ENCODE measurements at places on chromosomes 3 and 15.

DNA sequence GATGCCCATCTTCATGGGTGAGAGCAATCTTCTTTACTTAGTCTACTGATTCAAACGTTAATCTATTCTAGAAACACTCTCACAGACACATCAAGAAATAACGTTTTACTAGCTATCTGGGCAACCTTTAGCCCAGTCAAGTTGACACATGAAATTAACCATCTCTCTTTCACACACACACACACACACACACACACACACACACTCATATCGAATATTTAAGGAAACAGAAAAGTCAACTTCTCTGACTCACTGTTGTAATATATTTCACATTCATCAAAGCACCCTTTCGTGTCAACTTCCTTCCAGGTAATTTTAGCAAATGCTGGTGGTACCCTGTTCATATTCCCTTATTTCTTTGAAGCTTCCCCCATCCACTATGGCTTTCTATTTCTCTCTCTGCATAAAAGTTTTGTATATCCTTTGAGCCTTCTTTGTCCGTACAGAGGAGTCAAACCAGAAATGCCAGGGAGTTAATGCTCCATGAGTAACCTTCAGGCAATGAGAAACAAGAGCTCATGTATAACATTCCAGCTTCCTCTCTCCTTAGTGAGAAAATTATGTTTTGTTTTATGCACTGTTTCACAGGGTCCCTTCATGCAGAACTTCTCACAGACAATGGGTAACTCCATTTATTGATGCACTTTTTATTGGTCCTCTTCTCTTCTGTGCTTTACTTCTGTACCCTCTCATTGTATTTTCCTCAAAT lies 335.5 kb upstream of the CBLB start:
- DNase-seq: no peak

- no peak for DNase-seq
These were observed 59.1 kb downstream of the ATP8B4 start for GRCh38 chr15:50059883-50060282.

GRCh38 chr15:82263350-82263749 lies 732 bp downstream of the SAXO2 start:
- no peak for DNase-seq

GRCh38 chr3:79729096-79729495 lies 38.7 kb downstream of the ROBO1 start:
- no peak for DNase-seq

DNA sequence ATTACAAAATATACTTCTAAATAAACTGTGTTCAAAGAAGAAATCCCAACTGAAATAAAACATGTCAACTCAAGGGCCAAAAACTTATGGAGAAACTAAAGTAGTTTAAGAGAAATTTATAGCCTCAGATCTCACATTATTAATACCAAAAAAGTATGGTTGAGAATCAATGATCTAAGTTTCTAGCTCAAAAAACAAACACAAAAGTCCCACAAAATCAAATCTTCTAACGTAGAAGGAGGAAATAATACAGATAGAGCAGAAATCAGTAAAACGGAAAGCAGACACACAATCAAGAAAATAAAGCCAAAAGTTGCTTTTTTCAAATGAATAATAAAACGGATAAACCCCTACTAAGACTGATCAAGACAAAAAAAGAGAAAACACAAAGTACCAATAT lies 2.9 kb downstream of the SUSD5 start:
- DNase-seq: no peak

DNA sequence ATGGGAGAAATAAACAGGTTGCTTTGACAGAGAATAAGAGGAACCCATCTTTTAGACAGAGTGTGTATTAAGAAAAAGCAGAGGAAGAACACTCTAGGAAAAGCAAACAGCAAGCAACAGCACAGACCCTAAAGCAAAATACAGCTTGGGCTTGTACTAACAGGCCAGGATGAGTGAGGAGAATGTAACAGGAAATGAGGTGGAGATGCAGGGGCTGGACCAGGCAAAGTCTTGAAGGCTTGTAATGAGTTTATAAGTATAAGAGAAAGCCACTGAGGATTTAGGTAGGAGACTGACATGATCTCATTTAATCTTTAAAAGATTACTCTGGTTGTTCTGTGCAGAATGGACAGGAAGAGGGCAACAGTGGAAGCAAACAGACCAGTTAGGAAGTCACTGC lies 4.9 kb downstream of the UBR1 start:
- no peak for DNase-seq

- no peak for DNase-seq
These were observed 24.7 kb upstream of the DOCK3 start for GRCh38 chr3:50650018-50650417.

GRCh38 chr15:67190326-67190725 lies 64.1 kb downstream of the AAGAB start:
- DNase-seq: no peak

- DNase-seq: no peak
These were observed 126.4 kb upstream of the FAM3D start for GRCh38 chr3:58792921-58793451.

DNA sequence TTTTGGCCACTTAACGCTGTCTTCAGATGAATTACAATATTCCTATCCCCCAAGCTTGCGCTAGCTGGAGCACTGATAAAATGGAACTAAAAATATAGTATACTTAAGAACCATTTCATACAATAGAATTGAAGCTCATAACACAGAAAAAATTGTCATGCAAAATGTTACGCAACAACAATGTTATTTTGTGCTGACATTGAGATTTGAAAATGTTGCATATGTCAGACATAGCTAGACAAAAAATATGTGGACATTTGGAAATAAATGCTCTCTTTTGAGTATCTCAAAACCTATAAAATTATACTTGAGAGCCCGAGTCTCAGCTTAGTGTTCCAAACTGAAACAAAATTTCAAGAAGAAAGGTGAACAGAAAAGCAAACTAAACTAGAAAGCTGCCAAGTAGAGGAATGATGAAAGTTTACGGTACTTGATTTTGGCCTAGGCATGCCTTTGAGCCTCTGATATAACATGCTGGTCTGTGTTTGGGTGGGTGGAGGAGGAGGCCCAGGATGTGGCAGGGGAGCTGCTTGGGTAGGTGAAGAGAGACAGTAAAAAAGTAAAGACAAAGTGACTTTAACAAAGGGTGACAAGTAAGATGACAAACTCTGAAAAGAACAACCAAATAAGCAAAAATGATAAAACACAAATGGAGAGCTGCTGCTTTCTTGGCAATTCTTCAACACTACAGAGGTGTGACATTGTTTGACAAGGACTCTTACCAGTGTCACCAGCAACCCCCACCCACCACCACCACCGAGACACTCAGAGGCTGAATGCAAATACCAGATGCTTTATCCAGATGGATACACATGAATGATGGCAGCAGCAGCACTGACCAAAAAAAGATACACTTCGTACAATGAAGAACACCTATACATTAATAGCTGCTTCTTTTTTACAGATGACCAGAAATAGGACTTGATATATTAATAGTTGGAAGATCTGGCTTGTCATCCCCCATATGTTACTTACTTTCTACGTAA lies 129.3 kb upstream of the FEZF2 start:
- DNase-seq: no peak

- DNase-seq: no peak
These were observed 40.2 kb downstream of the EPHB3 start for GRCh38 chr3:184601576-184602371.

GRCh38 chr15:80267658-80268057 lies 15.6 kb upstream of the CTXND1 start:
- DNase-seq: no peak

- DNase-seq: no peak
These were observed 69.6 kb downstream of the APBA2 start for GRCh38 chr15:28955160-28955992.

DNA sequence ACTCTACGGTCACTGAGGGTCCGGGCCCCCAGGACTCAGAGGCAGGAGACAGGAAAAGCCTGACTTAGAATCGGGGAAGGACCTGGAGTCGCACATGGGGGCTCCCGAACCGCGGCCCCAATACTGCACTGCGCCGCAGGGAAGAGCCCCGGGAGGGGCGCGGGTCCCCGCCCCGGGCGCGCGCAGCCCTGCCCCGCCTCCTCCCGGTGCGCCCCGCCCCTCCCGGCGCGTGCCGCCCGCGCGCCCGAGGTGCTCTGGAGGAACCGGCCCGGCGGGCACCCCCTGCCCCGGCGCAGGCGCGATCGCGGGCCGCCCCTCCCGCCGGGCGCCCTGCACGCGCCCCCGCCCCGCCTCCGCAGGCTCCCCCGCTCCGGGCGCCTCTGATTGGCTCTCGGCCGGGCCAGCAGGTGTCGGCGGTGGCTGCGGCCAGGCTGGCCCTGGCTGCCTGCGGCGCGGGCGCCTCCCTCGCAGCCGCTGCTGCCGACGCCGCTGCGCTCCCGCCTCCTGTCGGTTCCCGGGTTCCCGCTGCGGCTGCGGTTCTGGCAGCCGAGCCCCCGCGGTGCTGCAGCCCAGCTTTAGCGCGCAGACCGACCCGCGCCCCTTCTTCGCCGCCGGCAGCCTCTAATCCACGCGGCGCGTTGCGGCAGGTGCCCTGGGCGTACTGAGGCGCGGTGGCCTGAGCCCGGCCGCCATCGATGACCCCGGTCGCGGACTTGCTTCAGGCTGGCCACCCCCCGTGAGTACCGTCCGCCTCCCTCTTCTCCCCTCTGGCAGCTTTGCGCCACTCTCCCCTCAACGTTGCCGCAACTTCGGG lies at the start of gene MYRIP:
Gene MYRIP, plus strand, starts transcription at position 429 of the 814 bp plus-strand sequence. CDS start 91,208 bp downstream, outside the sequence.
- no peak for DNase-seq

GRCh38 chr3:33433843-33434242 lies 6.4 kb downstream of the UBP1 start:
- DNase-seq: no peak

GRCh38 chr15:101510212-101511197 lies 21.0 kb upstream of the PCSK6 start:
- no peak for DNase-seq

DNA sequence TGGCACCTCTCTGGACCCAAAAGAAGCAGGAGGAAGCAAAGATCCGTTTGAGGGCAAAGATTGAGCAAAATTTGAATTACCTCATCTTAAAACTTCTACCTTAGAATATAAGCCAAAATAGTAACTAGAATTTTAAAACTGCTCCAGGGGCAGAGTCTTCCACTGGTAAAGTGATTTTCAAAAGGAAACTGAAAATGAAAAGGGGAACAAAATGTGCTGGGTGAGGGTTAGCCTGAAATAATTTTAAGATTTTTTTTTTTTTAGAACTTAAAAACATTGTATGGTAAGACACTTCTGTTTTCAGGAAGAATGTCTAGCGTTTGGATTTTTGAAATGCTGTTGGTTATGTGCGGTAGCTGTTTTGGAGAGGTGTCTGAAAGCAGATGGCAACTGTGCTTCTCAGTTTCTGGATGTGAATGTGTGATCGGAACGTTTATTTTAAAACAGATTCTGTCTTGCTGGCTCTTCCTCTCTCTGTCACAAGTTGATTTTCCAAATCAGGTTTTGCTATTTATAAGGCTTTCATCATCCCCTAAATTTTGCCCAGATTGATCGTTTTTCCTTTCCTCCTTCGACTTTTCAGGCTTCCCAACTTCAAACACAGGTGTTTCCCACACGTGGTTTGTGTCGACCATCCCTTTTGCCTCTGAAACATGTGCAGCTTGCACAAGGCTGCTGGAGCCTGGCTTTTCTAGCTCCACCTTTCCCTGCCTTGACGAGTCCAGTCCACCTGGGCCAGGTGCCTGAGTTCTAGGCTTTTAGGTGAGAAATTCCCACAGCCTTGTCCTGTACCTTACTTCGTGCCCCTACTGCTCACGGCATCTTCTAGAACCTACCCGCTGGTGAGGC lies 3.3 kb downstream of the LRRK1 start:
- no peak for DNase-seq

DNA sequence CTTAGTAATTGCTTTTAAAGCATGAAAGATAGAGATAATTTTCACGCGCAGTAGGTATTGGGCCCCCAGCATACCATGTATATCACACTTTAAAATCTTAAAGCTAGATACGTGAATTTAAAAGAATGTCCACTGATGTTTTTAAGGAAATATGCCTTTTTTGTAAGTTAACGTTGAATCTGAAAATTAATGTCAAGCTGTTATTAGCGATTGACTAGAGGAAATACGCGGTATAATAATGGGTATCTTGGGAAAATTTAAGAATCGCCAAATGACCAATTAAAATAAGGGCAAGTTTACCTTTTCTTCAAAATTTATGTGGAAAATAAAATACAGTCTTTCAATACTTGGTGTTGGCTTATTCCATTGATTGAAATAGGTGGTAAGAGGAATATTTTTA lies 13.3 kb upstream of the CHD2 start:
- no peak for DNase-seq

DNA sequence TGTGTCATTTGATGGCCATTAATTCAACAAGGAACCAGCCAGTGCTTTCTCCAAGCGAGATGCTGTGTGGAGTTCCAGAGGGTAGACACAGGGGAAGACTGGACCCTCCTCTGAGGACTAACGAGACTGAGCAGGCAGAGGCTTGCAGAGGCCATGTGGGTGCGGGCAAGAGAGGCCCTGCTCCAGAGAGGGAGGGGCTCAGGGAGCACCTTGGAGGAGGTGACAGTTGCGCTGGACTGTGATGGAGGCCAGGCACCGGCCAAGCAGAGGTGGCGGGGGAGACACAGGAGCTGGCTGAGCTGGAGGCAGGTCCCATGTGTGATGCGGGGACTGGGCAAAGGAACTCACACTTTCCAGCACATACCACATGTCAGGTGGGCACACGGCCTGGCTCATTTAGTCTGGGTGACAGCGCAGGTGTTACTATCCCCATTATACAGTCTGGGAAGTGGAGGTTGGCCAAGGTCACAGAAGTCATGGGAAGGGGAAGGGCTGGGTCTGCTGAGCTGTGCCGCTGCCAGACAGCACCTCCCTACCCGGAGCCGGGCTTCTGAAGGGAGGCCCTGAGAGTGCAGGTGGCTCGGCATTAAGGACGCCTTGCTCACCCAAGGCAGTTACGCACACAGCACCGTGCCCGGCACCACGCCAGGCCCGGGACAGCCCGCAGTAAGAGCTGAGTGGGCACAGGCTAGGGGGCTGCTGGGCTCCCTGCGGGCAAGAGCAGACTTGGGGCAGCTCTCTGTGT lies 3.7 kb downstream of the MELTF start:
- no peak for DNase-seq

DNA sequence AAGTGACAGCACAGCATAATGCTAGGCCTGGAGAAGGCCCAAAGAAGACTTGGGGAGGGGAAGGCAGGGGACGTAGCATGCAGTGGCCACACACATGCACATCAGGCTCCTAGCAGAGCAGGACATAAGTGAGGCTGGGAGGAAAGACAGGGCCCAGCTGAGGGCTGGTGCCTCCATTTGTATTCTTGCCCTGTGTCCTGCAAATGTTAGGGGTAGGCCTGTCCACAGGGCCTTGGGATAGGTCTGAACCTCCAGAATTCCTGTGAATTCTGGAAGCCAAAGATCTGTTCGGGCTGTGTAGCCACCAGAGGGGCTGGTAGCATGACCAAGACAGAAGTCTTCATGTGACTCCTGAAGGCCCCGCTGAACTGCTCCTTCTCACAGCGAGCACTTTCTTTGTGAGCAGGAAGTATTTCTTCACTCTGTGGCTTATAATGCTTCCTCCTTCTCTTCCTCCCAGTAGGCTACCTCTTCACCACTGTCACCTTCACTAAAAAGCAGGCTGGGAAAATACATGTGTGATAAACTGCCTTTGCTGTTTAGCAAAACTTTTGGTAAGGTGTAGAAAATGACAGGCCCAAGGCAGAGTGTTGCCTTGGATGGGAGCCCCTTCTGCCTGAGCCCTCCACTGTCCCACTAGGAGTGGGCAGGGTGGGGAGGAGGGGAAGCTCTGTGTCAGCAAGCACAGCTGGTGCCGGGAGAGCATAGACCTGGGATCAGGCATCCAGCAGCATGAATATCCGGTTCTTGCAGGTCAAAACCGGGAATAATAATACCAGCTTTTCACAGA lies 8.4 kb downstream of the CERS3 start:
- no peak for DNase-seq

All from effector CD4-positive, alpha-beta T cell (primary cell).